Fibroblast of skin of left biceps (primary cell): ENCODE measurements at places on chromosomes 5 and 9.

DNA sequence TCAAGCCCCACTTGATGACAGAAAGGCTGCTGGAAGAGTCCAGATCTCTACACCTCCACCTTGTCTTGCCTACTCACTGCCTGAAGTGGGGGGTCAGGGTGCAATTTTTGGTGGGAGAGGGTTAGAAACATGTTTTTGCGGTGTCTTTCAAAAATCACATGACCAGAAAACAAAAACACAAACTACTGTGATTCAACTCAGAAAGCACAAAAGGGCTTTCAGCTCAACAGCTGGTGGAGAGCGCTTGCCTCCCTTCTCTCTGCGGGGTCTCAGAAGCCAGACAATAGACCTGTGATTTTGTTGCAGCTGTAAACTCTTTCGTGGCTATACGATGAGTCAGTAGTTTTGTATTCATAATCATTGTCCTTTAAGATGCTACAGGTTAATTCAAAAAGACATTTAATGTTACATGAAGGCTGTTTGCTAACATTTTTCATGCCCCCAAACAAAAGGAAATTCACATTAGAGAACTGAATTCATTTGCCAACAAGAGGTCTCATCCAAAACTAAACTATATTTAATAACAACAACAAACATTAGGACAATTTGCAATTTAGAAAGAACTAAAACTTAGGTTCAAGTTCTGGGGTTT lies 172.6 kb upstream of the RAI14 start:
- no peak for DNase-seq

DNA sequence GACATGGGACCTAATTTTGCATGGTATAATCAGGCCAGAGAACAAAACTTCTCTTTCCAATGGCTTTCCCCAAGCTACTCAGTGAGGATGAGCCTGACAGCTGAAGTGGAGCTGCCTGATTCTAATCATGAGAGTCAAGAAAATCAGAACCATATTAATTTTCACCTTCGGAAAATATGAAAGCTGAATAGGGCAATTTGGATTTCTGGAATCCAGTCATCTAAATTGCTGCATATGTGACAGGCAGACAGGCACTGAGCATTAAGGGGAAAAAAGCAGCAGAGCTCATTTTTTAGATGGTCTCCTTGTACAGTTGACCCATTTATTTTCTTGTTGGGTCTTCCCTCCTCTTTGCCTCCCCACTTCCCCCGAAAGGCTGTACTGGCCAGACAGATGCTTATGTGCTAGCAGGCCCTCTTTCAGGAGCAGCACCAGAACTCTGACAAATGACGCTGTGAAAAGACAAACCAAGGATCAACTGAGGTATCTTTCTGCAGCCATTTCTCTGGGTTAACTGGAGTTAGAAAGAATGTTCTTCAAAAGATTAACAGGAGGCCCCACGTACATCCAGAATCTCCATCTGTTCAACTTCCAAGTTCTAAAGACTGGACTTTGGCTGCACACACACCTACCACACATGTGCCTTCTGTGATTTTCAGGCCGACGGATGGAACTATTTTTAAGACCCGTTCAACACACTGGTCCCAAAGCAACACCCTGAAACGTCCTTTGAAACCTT lies 175.2 kb downstream of the DCP2 start:
- no peak for DNase-seq

GRCh38 chr5:55492449-55492848 lies 42.3 kb downstream of the PLPP1 start:
- DNase-seq = no peak

DNA sequence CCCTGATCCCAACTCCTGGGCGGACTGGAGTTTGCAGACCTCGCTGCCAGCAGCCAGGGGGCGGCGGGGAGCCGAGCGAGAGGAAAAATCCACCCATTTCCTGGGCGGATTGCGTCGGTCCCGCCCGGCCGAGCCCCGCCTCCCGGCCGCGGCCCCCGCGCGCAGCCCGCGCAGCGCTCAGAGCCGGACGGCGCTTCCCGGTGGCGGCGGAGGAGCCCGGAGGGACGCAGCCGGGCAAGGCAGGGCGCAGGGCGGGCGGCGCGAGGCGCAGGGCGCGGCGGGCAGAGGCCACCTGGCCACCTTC lies at the start of gene OLFM1:
TSS of gene OLFM1 (plus strand) at position 180 of the 304 bp plus-strand sequence. CDS start 322 bp downstream, outside the sequence.
- DNase-seq = peak; percentile 0

GRCh38 chr5:54243483-54244080 lies 66.8 kb downstream of the ARL15 start:
- DNase-seq = no peak

DNA sequence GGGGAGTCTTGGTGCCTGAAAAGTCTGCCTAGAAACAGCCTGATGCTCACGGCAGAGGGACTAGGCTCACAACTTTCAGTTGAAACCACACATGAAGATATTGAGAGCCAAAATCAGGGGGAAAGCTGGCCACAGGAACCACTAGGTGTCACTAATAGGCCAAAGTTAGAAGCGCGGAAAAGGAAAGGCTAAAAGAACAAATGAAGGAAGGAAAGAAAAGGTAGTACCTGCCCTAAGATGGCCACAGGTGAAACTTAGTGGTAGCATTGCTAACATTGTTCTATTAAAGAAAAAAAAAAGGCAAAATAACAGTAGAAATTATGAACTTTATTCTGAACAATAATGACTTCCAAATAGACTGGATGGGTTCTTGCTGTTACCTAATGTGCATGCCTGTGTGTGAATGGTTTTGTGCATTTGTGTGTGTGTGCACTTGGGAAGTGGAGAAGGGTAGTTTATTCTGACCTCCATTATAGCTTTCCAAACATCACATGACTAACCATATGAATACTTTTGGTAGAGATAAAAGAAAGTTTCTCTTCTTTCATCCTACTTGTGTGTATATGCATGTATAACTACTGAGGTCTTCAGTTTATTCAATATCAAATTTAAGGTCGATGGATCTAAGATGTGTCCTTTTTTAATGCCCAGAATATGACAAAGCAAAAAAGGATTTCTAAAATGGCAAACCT lies 2.1 kb upstream of the RFESD start:
- DNase-seq = no peak

- no peak for DNase-seq
Observed at GRCh38 chr9:133235549-133236222, 26.6 kb upstream of the OBP2B start.

DNA sequence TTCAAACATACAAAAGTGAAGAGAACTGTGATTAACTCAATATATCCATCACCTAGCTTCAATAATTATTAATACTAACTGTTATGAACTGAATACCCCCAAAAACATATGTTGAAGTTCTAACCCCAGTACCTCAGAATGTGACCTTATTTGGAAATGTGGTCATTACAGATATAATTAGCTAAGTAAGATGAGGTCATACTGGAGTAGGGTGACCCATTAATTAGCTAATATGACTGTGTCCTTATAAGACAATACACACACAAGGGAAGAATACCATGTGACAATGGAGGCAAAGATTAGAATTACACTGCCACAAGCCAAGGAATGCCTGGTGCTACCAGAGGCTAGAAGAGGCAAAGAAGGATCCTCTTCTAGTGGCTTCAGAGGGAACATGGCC lies 7.8 kb downstream of the RRAGA start:
- no peak for DNase-seq

DNA sequence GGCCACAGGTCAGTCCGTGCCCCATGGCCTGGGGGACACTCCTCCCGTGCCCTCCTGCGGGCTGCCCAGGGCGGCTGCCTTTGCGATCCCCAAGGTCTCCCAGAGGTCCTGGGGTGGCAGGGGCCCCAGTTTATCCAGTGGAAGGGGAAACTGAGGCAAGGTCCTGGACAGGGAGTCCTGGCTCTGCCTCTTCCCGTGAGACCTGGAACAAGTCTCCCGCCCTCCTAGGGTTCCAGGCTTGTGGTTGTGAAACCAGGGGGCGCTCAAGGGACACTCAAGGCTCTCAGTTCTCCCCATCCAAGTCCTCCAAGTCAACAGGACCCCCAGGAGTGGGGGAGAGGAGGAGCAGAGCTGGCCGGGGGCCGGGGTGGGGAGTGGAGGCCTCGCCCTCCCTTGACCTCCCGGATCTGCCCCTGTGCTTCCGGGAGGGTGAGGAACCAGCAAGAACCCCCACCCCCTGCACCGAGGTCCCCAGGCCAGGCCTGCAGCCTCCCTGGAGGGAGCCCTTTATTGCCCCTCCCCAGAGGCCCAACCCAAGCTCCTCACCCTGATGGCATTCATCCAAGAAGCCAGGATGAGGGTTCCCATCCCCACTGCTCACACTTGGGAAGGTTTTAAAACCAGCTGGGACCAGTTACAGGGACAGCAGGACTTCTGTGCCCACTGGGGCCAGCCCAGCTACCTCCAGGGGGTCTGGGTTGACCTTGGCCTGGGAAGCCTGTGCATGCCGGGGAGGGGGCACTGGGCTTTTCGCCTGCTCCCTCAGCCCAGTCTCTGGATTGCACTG lies 24.7 kb upstream of the TMEM250 start:
- no peak for DNase-seq

- no peak for DNase-seq
Observed at GRCh38 chr9:110048976-110049698, 158.8 kb downstream of the C9orf152 start.

- DNase-seq = no peak
Observed at GRCh38 chr9:87685441-87685840, 40.5 kb upstream of the CTSL start.

DNA sequence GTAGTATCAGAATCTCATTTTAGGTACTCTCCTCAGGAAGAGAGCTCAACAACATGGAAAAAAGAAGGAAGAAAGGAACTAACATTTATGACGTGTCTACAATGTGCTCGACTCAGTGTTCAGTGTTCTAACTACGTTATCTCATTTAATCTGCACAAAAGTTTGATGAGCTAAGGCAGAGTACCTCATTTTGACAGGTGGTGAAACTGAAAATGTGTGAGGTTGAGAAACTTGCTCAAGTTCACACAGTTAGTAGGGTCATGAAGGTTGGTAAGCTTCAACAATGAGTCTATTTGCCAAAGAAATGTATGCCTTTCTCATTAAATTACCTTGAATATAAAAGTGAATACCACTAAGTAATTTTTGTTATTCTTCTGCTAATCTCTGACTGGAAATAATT lies 165.1 kb downstream of the CAAP1 start:
- no peak for DNase-seq

- no peak for DNase-seq
Observed at GRCh38 chr5:121378046-121378445, 473.6 kb upstream of the FTMT start.

DNA sequence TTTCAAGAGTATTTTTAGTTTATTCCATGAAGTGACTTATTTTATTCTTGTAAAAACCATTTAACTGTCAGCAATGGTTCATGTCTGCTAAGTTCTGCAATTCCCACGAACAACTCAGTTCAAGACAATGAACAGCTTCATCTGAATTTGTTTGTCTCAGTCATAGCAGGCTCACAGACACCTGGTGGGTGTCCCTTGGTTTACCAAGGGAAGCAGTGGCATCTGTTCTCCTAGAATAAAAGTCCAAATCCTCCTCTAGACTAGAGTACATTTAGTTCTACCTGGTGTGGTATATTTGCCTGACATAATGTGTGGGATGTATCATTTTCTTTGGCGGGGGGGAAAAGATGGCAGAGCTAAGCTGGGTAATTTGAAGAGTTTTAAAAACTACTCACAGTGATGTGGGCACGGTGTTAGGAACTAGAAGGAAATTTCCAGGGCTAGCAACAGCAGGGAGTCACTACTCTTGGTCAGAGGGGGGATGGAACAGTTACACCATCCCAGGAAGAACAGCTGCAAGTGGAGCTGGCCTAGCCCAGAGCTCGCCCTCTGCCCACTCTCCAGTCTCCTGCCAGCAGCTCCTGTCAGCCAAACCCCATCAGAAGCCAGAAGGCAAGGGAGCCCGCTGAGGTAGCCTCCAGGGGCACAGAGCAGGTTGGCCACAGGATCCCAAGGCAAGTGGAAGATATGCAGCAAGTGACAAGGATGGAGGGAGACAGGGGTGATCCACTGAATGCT lies 100.3 kb downstream of the PJA2 start:
- no peak for DNase-seq

DNA sequence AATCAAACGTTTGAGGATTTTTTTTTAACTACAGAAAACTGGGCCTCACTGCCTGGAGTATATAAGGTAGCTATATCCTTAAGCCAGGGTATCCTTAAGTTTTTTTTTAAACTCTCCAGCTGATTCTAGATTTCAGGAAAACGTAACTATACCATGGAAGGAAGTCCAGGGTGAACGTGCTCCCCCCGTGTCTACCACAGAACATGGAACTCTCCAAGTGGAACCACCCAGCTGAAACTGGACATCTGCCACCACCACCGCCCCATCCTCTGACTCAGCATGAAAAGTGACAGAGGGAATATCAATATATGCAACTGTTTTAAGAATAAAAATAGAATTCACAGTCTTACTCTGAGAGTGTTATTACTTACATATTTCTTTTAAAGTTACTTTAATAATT lies 61.3 kb downstream of the DROSHA start:
- no peak for DNase-seq

GRCh38 chr5:167554564-167555290 lies 736.7 kb upstream of the WWC1 start:
- DNase-seq = no peak

- DNase-seq = no peak
Observed at GRCh38 chr5:38189081-38189504, 69.3 kb upstream of the EGFLAM start.

DNA sequence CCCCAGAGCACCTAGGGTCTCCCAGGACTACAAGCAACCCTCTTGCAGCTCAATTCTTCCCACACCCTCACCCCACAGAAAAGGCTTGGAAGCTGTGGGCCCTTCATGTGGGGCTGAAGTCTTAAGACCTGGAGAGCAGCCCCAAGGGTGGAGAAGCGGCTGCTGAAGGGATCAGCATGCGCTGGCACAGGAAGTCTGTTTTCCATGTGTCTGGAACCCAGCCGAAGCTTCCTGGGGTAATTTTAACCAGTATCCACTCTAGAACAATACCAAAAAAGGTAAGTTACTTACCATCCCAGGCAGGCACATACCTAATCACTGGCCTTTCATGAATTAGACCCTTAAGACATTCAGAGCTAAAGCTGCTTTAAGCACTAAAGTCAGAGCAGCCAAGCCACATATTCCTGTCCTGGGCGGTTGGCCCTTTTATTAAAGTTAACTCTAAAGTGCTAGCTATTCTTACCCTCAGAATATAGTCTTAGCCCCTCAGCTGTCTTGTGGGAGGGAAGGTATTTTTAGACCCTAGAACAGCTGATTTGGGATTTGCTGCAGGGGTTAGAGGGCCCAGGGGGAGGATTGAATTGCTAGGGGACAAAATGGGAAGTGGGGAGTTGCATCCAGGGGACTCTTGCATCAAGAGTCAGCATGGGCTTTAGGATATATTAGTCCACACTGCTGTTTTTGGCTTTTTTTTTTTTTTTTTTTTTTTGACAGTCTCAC lies 6.9 kb downstream of the IL17B start:
- DNase-seq = no peak

DNA sequence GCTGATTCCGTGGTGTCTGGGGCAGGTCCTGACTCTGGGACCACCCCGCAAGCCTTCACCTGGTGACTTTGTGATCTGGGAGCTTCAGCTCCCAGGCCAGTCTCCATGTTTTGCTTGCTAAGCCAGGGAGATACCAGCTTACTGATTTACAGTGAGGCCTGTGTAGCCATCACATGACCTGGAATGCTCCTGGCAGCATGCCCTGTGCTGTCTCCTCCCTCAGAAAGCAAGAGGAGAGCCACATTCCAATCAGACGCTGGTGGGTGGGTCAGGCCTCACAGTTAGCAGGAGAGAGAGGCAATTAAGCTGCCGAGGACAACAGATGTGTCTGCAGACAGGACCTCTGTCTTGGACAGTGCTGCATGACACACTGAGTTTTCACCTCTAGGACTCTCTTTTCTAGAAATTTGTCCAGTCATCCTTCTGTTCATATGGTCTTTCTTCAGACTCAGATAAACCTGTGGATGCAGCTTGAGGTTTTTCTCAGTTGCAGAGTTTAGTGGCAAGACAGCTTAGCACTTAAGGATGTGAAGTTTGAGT lies 24.4 kb upstream of the GRPEL2 start:
- peak; percentile 86 for DNase-seq
